ENCODE measurements at places on chromosomes 2 and 18. TPM values are rescaled to one million over a fixed set of nuclear protein-coding genes. Genes with fewer than 3 reads are reported as not detected.

FANCL gene
- total RNA-seq, result 26.1 TPM

BOLL gene
- total RNA-seq, result not detected

RAB31 gene
- total RNA-seq, result 7.9 TPM

ANTXR1 gene
- total RNA-seq, result 1.9 TPM

SERPINB10 gene
- total RNA-seq, result 4.6 TPM

TMEM237 gene
- total RNA-seq, result 5.2 TPM

GRB14 gene
- 1.0 TPM for total RNA-seq

ARHGAP25 gene
- total RNA-seq, result 6.4 TPM

GRCh38 chr2:223538920-223539440, 63.2 kb downstream of the SCG2 start:
- no peak overlapping the region for H3K4me3 ChIP-seq
- H3K27ac ChIP-seq, result no peak overlapping the region
- H3K27me3 ChIP-seq, result no peaks in the 10 kb centered on the region
- no peaks in the 10 kb centered on the region for H3K36me3 ChIP-seq

GRCh38 chr2:201128933-201129505, 13.1 kb downstream of the CFLAR start:
- no peaks in the 10 kb centered on the region for H3K27me3 ChIP-seq
- H3K36me3 ChIP-seq, result peaks cover 12% of the 10 kb centered on the region
- H3K4me1 ChIP-seq, result peaks cover 35% of the 10 kb centered on the region

GRCh38 chr2:218290316-218291261, 1.7 kb downstream of the TMBIM1 start:
- H3K4me1 ChIP-seq, result peaks cover 44% of the 10 kb centered on the region
- peak overlapping the region; percentile 99 for H3K27ac ChIP-seq
- no peaks in the 10 kb centered on the region for H3K36me3 ChIP-seq
- H3K4me3 ChIP-seq, result peak overlapping the region; percentile 69

GRCh38 chr2:238388794-238389193, 37.9 kb upstream of the ASB1 start:
- H3K4me3 ChIP-seq, result no peak overlapping the region
- no peaks in the 10 kb centered on the region for H3K27me3 ChIP-seq
- H3K27ac ChIP-seq, result no peak overlapping the region
- no peak for DNase-seq
- no peaks in the 10 kb centered on the region for H3K36me3 ChIP-seq

DNA sequence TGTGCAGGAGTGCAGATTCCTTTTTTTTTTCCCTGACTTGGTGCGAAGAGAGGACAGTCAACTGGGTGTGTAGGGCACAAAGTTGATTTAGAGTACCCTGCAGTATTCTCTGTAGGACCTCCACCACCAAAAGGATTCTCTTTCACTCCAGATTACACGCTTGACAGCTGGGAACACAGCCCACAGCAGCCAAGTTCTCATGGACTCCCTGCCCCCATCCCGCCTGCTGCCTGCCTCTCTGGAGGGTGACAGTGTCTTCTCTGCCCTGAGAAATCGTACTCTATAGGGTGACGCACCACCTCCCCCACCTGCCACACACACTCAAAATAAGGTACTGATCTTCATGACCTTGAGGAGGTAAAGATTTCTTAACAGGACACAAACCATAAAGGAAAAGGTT, 26.6 kb upstream of the IHH start:
- no peak overlapping the region for H3K4me3 ChIP-seq
- no peak for DNase-seq
- no peaks in the 10 kb centered on the region for H3K36me3 ChIP-seq
- peaks cover 6% of the 10 kb centered on the region for H3K4me1 ChIP-seq

DNA sequence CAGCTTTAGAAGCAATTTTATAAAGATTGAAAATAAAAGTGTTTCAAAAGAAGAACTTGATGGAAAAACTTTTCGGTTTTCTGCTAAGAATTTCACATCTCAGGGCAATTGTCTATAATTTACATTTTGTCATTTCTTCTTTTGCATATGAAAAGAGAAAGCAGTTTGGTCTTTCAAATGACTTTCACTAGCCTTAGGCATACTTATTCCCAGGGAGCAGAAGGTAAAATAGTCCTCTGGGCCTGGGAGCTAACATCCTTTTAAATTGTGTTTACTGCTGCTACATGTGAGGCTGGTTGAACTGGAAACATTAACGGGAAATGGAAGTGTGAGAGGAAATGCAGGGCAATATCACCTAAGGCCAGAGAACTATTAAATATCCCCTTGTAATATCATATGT, 37.1 kb downstream of the MYO3B start:
- no peaks in the 10 kb centered on the region for H3K4me1 ChIP-seq

DNA sequence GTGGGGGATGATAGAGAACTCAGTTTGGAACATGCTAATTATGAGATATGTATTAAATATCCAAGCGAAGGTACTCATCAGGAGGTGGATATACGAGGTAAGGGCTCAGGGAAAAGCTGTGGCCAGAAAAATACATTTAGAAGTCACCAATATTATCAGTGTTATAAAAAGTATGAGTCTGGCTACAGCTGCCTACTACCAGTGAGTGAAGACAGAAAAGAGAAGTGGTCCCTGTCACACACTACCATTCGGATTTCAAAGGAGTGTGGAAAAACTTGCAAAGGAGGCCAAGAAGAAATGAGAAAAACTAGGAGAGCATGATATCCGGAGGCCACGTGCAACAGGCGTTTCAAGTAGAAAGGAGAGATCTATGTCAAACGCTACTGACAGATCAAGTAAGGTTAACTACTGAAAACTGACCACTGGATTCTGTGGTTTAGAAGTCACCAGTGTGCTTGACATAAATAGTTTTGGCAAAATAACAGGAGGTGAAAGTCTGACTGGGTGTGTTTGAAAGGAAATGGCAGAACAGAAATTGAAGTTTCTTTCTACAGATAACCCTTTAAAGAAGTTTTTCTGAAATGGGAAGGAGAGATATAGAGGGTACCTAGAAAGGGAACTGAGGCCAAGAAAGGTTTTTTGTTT, 118.7 kb upstream of the DNMT3A start:
- H3K4me3 ChIP-seq, result no peak overlapping the region
- no peak for DNase-seq
- H3K27ac ChIP-seq, result no peak overlapping the region
- no peaks in the 10 kb centered on the region for H3K36me3 ChIP-seq
- H3K27me3 ChIP-seq, result no peaks in the 10 kb centered on the region

DNA sequence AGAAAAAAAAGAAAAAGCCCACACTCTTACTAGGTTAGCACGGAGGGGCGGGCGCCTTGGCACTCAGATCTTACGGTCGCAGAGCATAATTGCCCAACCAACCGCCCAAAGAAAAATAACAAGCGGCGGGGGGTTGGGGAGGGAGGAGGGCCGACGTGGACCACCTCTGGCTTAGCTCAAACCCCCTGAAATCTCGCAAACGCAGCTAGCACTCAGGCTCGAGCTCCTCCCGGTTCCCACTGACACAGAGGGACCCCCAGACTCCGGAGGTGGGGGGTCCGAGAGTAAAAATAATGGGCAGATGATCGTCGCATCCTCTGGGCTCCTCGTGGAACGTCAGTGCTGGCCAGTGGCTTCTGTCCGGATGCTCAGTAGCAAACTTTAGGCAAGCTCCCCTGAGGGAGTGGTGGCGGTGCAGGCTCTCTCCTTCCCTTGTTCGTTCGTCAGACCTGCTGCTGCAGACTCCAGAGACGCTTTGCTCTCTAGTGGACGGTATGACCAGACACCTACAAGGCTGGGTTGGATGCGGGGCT, 12.0 kb downstream of the CATIP start:
- no peaks in the 10 kb centered on the region for H3K27me3 ChIP-seq
- no peaks in the 10 kb centered on the region for H3K36me3 ChIP-seq
- no peaks in the 10 kb centered on the region for H3K4me1 ChIP-seq
- no peak overlapping the region for H3K4me3 ChIP-seq

GRCh38 chr2:46748735-46749531, 166.7 kb downstream of the MCFD2 start:
- no peak overlapping the region for H3K27ac ChIP-seq
- no peaks in the 10 kb centered on the region for H3K27me3 ChIP-seq
- H3K4me3 ChIP-seq, result no peak overlapping the region
- no peaks in the 10 kb centered on the region for H3K36me3 ChIP-seq
- DNase-seq, result no peak
- peaks cover 6% of the 10 kb centered on the region for H3K4me1 ChIP-seq

- H3K4me3 ChIP-seq, result no peak overlapping the region
- no peak for DNase-seq
- peak overlapping the region; percentile 25 for H3K27ac ChIP-seq
- no peaks in the 10 kb centered on the region for H3K4me1 ChIP-seq
Measured at GRCh38 chr2:109321570-109321969, 192.6 kb downstream of the SH3RF3 start.

DNA sequence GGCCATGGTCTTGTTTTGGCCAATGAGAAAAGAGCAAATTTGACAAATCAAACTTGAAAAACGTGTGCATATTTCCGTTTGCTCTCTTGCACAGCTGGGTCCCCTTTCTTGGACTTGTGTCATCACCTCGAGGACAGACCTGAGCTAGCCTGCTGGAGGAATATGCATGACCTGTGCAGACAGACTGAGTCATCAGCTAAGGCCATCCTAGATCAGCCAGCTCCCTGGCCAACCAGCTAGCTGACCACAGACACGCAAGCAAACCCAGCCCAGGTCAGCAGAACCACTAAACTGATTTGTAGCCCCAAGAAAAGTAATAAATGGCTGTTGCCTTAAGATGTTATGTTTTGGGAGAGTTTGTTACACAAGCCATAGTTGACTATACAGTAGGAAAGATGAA, 61.3 kb upstream of the PAX3 start:
- H3K27ac ChIP-seq, result no peak overlapping the region
- no peaks in the 10 kb centered on the region for H3K27me3 ChIP-seq
- no peak overlapping the region for H3K4me3 ChIP-seq
- H3K36me3 ChIP-seq, result no peaks in the 10 kb centered on the region

DNA sequence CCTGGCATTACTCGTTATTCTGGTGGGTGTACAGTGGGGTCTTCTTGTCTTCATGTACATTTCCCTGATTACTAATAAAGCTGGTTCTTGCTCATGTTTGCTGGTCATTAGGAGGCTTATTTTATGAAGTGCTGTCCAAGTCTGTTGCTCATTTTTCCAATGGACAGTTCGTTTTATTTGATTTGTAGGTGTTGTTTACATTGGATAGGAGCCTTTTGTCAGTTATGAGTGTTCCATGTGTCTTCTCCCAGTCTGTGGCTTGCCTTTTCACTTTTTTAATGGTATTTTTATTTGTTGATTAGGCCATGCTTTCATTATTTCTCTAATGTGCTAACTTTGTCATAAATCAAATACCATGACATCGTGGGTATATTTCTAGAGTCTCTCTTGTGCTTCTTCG, 51.9 kb downstream of the CEP192 start:
- no peak overlapping the region for H3K27ac ChIP-seq
- H3K36me3 ChIP-seq, result peaks cover 6% of the 10 kb centered on the region
- H3K4me3 ChIP-seq, result no peak overlapping the region
- H3K4me1 ChIP-seq, result no peaks in the 10 kb centered on the region
- DNase-seq, result no peak
- no peaks in the 10 kb centered on the region for H3K27me3 ChIP-seq

DNA sequence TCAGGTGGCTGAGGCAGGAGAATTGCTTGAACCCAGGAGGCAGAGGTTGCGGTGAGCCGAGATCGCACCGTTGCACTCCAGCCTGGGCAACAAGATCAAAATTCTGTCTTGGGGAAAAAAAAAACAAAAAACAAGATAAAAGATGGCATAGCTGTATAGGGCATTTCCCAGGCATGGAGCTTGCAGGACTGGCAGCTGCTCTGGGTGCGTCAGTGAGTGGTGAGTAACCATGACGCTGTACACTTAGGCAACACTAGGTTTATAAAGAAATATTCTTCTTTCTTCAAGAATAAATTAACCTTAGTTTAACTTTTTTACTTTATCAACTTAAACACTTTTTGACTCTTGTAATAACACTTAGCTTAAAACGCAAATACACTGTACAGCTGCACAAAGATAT, 15.4 kb downstream of the TGOLN2 start:
- H3K27ac ChIP-seq, result no peak overlapping the region
- no peaks in the 10 kb centered on the region for H3K27me3 ChIP-seq
- peaks cover 5% of the 10 kb centered on the region for H3K36me3 ChIP-seq
- H3K4me1 ChIP-seq, result peaks cover 3% of the 10 kb centered on the region
- H3K4me3 ChIP-seq, result no peak overlapping the region

GRCh38 chr2:23532391-23533337, 147.7 kb downstream of the KLHL29 start:
- H3K27me3 ChIP-seq, result no peaks in the 10 kb centered on the region
- H3K4me3 ChIP-seq, result no peak overlapping the region
- no peaks in the 10 kb centered on the region for H3K36me3 ChIP-seq
- H3K4me1 ChIP-seq, result no peaks in the 10 kb centered on the region

GRCh38 chr2:65554765-65555591, 122.6 kb upstream of the SPRED2 start:
- DNase-seq, result no peak
- peaks cover 6% of the 10 kb centered on the region for H3K4me1 ChIP-seq
- no peak overlapping the region for H3K4me3 ChIP-seq

GRCh38 chr2:23377771-23378170, 7.2 kb upstream of the KLHL29 start:
- H3K27me3 ChIP-seq, result no peaks in the 10 kb centered on the region
- no peak overlapping the region for H3K27ac ChIP-seq
- no peak overlapping the region for H3K4me3 ChIP-seq
- H3K4me1 ChIP-seq, result peaks cover 1% of the 10 kb centered on the region
- H3K36me3 ChIP-seq, result no peaks in the 10 kb centered on the region

DNA sequence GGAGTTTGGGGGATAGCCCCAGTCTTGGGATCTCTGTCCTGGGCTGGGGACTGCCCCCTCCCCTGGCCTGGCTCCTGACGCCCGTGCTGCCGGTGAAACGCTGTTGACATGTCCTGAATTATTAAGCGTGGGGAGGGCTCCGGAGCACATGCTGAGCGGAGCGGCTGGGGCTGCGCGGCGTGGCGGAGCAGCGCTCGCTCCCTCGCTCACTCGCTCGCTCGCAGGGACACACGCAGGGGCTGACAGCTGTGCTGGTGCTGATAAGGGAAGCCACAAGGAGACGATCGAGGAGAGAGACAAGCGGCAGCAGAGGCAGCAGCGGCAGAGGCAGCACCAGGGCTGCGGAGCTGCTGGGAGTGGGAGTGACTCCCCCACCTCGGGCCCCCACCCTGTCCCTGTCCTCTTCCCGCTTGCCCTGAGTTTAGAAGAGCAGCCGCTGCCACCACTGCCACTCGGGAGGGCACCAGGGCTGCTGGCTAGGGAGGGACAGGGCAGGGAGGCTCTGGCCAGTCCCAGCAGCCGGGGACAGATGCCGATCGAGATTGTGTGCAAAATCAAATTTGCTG, at the start of gene ASIC4:
Gene ASIC4 (plus strand): TSS at position 287 of the 566 bp plus-strand sequence. CDS start 243 bp downstream, at position 530.
- no peak within 1 kb of the TSS for H3K4me3 ChIP-seq
- no peak within 1 kb of the TSS for H3K27ac ChIP-seq
- DNase-seq, result peak; percentile 77
- H3K36me3 ChIP-seq, result no peaks in the 10 kb centered on the region

- H3K27ac ChIP-seq, result no peak overlapping the region
- no peak overlapping the region for H3K4me3 ChIP-seq
- H3K36me3 ChIP-seq, result no peaks in the 10 kb centered on the region
- no peaks in the 10 kb centered on the region for H3K27me3 ChIP-seq
- no peaks in the 10 kb centered on the region for H3K4me1 ChIP-seq
- DNase-seq, result no peak
Measured at GRCh38 chr18:25686960-25687500, 335.1 kb upstream of the ZNF521 start.

GRCh38 chr2:110120171-110121051, 4.8 kb upstream of the MALL start:
- no peak overlapping the region for H3K4me3 ChIP-seq
- H3K27me3 ChIP-seq, result no peaks in the 10 kb centered on the region
- H3K27ac ChIP-seq, result no peak overlapping the region
- H3K4me1 ChIP-seq, result peaks cover 1% of the 10 kb centered on the region

Measured in liver (tissue), 10 donors.